ENCODE measurements at places on chromosomes 13 and 19. TPM values are rescaled to one million over a fixed set of nuclear protein-coding genes. Genes with fewer than 3 reads are reported as not detected.

The ZNF562 gene
- 23.4 TPM for total RNA-seq

The IGFL4 gene
- not detected for total RNA-seq

The NEK5 gene
- 0.83 TPM for total RNA-seq

The LHB gene
- not detected for total RNA-seq

The ZNF136 gene
- total RNA-seq: 5.8 TPM

The PLD3 gene
- 199 TPM for total RNA-seq

The FAM216B gene
- total RNA-seq: 0.09 TPM

The ZNF420 gene
- total RNA-seq: 8.7 TPM

The NCAN gene
- total RNA-seq: not detected

The KIR2DL4 gene
- total RNA-seq: not detected

The SHC2 gene
- 1.3 TPM for total RNA-seq

All from smooth muscle cell of bladder (primary cell).